Liver (tissue), 10 donors: ENCODE measurements at places on chromosomes 4 and X. TPM values are rescaled to one million over a fixed set of nuclear protein-coding genes. Genes with fewer than 3 reads are reported as not detected.

DNA sequence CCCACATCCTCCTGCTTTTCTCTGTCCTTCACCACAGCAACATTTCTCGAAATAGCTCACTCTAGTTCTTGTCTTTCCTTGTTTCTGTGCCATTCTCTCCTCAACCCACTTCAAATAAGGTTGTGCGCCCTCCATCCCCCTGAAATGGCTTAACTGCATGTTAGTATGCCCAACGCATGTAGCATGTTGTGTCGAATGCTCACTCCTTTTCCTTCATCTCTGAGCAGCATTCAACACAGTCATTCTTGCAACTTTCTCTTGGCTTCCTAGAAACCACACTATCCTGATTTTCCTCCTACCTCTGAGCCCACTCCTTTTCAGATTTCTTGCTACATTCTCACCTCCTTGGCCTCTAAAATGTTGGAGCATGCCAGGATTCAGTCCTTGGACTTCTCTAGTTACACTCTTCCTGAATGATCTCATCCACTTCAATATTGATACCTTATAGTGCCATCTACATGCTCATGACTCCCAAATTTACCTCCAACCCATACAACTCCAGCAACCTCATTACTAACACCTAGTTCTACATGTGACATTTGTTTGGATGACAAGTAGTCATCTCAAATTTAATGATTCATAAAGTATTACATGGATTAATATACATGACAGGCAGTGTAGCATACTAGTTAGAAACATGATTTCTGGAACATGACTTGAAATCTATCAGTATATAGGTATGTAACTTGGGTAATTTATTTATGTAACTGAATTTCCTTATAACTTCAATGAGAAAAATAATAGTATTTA lies 22.3 kb downstream of the RBMX start:
- H3K4me1 ChIP-seq = no peaks in the 10 kb centered on the region
- no peaks in the 10 kb centered on the region for H3K27me3 ChIP-seq
- DNase-seq = no peak
- H3K27ac ChIP-seq = no peak overlapping the region
- H3K4me3 ChIP-seq = no peak overlapping the region
- H3K36me3 ChIP-seq = no peaks in the 10 kb centered on the region

DNA sequence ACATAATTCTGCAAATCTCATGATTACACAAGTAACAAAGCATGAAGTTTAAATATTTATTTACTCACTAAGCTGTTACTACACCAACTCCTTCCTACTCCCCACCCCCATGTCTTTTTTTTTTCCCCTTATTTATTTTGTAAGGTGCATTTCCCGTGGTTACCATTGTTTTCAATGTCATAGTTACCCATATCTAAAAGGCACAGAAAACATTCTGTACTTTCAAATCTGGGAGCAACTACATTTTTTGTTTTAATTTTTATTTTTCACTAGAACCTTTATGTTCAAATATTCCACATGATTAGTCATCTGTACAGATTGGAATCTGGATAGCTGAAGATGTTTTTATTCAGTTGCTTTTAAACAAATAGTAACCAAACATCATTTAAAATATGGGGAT lies 62.8 kb downstream of the PPP3CA start:
- H3K4me3 ChIP-seq = no peak overlapping the region
- no peaks in the 10 kb centered on the region for H3K27me3 ChIP-seq
- no peak overlapping the region for H3K27ac ChIP-seq
- DNase-seq = no peak

DNA sequence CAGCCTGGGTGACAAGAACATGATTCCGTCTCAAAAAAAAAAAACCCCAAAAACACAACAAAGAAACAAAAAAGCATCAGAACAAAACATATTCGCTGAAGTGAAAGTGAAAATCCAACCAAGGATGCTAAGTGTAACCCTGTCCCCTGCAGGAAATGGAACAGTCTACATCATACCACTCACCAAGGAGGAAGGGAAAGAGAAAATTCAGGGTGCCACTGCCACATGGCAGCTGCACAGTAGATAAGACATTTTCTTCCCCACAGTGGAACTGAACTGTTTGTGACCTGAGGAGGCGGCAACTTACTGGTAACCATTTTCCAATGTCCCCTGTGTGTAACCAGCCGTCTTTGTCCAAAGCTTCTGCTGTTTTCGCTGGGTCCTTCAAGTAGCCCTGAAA lies 28.2 kb upstream of the CENPU start:
- no peak overlapping the region for H3K4me3 ChIP-seq
- no peak overlapping the region for H3K27ac ChIP-seq
- DNase-seq = no peak

DNA sequence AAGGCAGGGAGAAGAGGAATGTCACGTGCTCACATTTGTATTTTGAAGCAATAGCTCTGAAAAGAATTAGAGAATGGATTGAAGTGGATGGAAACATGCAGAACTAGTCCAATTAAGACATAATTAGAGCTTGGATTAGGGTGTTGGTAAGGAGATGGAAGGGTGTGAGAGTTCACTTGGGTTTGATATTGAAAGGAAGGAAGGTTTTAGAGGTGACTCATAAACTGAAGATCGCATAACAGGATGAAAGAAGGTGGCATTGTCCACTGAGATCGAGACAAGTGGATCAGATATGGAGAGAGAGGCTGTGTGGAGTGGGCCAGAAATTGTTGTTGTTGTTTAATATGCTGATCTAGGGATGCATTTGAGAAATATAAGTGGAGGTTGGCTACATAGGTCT lies 244.0 kb upstream of the SMIM31 start:
- no peak overlapping the region for H3K4me3 ChIP-seq
- H3K36me3 ChIP-seq = no peaks in the 10 kb centered on the region

GRCh38 chrX:53125506-53125905 lies 31.6 kb downstream of the KANTR start:
- H3K27ac ChIP-seq = no peak overlapping the region
- no peaks in the 10 kb centered on the region for H3K36me3 ChIP-seq
- no peak for DNase-seq
- H3K4me1 ChIP-seq = no peaks in the 10 kb centered on the region
- H3K4me3 ChIP-seq = no peak overlapping the region

DNA sequence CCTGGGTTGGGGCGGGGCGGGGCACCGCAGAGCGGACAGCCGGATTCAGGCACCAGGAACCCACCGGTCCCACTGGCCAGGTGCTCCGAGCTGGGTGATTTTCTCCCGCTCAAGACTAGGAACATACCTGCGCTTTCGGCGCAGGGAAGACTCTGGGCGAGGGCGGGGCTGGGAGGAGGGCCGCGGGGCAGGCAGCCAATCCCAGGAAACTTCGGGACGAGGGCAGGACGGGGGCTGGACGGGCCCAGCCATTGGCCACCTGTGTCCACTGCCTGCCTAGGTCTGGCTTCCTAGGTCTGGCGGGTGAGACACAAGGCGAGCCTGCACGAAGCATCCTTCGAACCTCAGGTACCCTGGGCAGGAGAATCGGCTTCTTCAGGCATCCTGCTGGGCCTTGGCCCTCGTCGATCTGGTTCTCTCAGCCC lies 274 bp upstream of the ERVMER34-1 start:
- peak; percentile 43 for DNase-seq
- peak overlapping the region; percentile 28 for H3K4me3 ChIP-seq
- no peaks in the 10 kb centered on the region for H3K36me3 ChIP-seq
- H3K4me1 ChIP-seq = peaks cover 11% of the 10 kb centered on the region
- no peak overlapping the region for H3K27ac ChIP-seq

Gene SMIM31
- polyA plus RNA-seq = not detected

Gene UGT2A3
- polyA plus RNA-seq = 38.9 TPM

Gene NEUROG2
- not detected for polyA plus RNA-seq
